ENCODE measurements at places on chromosomes 7 and 10. TPM values are rescaled to one million over a fixed set of nuclear protein-coding genes. Genes with fewer than 3 reads are reported as not detected.

DNA sequence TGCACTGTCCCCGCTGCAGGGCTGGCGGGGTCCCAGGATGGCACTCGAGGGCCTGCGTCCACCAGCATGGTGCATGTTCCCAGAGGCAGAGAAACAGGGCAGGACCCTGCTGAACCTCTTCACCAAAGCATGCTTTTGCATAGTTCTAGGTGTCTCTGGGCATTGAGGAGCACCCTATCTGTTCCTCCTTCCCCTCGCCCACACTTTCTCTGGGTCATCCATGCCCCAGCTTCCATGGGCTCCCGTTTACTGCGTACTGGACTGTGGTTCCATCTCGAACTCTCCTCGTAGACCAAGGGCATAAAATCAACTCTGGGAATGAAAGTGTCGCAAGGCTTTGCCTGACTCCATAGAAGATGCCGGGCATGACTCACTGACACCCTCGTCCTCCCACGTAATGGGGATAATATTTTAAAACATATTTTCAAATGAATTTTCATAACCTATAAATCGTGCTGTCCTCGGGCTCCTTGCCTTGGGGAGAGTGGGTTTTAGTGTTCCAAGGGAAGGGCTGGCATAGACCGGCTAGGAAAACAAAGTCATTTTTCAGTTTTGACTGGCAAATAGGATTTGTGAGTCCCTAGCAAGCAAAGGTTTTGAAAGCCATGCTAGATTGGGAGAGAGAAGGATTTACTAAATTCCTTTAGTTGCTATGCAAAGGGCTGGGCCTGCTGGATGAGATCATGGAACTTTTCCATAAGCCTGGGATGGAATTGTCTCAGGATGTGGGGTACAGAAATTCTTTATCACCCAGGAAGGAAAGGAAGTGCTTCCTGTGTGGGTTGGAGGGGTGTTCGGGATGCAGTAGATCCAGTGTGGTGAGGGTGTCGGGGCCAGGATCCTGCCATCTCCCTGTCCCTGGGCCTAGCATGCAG, 498.7 kb upstream of the MKI67 start:
- DNase-seq = no peak

DNA sequence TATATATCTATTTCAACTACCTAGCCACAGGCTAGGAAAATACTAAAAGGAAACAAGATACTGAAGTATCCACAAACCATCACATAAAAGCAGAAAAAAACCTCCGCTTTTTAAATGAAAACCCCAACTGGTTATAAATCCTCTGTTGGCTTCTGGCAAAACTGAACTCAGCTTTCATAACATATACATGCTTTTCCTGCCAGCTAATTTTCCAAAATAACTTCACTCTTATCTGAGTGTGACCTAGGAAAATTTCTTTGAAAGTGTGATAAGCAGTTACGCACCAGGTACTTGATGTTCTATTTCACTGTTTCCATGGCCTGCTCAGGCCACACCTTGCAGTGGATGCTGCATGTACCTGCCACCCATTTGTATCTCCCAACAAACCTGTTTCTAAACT, 11.8 kb downstream of the FAM3C start:
- DNase-seq = no peak

GRCh38 chr7:25714013-25714412, 438.0 kb upstream of the NFE2L3 start:
- DNase-seq = no peak

DNA sequence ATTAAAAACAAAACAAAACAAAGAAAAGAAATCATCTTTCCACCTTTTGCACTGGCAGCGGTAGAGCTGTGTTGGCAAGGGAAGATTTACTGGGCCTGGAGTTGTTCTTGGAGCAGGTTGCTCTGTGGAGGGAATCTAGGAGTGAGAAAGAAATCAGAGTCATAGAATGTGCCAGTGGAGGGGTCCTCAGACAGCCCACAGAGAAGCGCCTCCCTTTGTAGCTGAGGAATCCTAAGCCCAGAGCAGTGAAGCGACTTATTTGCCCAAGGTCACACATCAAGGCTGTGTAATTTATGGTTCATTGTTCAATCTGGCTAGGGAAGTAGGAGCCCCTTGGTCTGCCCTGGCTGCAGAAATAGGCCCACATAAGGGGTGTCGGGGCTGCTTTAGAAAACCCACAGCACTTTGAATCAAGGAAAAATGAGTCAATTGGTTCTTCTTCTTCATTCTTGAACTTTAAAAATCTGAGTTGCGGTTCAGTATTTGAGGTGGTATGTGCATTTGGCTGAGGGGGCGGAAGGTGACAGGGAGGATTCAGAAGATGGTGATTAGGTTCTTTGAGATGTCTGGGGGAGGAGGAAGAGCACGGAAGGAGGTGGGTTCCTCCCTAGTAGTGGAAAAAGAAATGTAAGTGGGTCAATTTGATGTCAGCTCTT, 253.7 kb downstream of the PTEN start:
- peak; percentile 23 for DNase-seq

- DNase-seq = no peak
These were observed 239.3 kb downstream of the THSD7A start for GRCh38 chr7:11592699-11593098.

- no peak for DNase-seq
These were observed 226.0 kb downstream of the CELF2 start for GRCh38 chr10:11243425-11244222.

DNA sequence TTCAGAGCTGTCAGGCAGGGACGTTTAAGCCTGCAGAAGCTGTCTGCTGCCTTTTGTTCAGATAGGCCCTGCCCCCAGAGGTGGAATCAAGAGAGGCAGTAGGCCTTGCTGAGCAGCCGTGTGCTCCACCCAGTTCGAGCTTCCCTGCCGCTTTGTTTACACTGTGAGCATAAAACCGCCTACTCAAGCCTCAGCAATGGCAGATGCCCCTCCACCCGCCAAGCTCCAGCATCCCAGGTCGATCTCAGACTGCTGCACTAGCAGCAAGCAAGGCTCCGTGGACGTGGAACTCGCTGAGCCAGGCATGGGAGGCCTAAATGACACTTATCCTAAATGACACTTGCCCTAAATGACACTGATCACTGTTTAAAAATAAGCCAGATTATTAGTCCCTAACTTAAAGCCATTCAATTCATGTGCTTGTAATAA, 6.8 kb upstream of the ASB15 start:
- no peak for DNase-seq

GRCh38 chr10:24262929-24263590, 54.1 kb downstream of the KIAA1217 start:
- no peak for DNase-seq

DNA sequence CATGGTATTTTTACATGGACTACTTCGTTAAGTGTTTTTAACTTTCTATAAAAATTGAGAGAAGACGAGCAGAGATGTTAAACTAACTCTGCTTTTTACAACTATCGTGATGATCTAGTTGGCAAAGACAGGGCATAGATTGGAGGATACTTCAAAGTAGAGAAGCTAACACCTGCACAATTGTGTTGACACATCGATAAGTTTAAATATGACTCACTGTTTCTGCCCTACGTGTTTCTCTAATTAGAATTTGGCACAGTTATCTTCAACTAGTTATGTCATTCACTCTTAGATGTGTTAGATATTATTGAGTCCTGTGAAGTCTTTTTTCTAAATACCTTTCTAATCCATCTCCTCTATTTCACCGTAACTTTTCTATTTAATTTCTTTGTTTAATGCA, 68.5 kb upstream of the FERD3L start:
- no peak for DNase-seq

- no peak for DNase-seq
These were observed 60.1 kb downstream of the INPP5A start for GRCh38 chr10:132597654-132598053.

GRCh38 chr7:142767451-142767850, 3.3 kb upstream of the PRSS2 start:
- DNase-seq = no peak

The CALHM3 gene
- not detected for total RNA-seq

The PLA2G12B gene
- total RNA-seq = not detected

The ARMC3 gene
- not detected for total RNA-seq

The ASB10 gene
- total RNA-seq = not detected

The TMEM196 gene
- not detected for total RNA-seq

The FANK1 gene
- not detected for total RNA-seq
